Forelimb muscle (tissue), 1 donor: ENCODE measurements at places on chromosomes 3 and 15. TPM values are rescaled to one million over a fixed set of nuclear protein-coding genes. Genes with fewer than 3 reads are reported as not detected.
A peak's percentile ranks its signal among the peaks of the same experiment; 100 is the strongest.

Gene TBC1D23
- polyA plus RNA-seq, result 28.1 TPM

- no peak for DNase-seq
These were observed 63.4 kb upstream of the VEPH1 start for GRCh38 chr3:157566596-157566995.

Gene CCDC191
- 4.8 TPM for polyA plus RNA-seq

GRCh38 chr3:22893101-22893500 is 310.0 kb upstream of the UBE2E2 start:
- peak; percentile 38 for DNase-seq

Gene ZCWPW2
- 1.7 TPM for polyA plus RNA-seq

Gene GLDN
- 0.43 TPM for polyA plus RNA-seq

- peak; percentile 19 for DNase-seq
These were observed 280.6 kb downstream of the ROBO2 start for GRCh38 chr3:77320514-77320913.

Gene ATP13A5
- 0.63 TPM for polyA plus RNA-seq

- DNase-seq, result no peak
These were observed 8.2 kb upstream of the RPP25 start for GRCh38 chr15:74964794-74965193.

Gene FMN1
- polyA plus RNA-seq, result 0.90 TPM

DNA sequence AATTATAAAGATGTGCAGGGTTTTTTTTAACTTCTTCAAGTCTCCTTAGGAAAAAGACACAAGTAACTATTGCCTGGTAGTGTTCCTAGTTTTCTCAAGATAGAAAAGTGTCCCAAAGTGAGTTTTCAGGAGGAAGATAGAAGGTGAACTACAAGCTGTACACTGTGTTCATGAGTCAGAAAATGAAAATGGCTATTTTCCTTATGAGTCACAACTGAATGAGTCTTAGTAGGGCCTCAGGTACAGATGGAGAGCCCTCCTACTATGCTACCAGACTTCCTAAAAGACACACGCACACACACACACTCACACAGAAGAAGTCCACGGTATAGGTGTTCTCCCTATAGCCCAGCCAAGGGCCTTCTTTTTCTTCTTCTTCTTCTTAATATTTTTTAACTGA is 3.1 kb downstream of the MYO1E start:
- DNase-seq, result no peak

DNA sequence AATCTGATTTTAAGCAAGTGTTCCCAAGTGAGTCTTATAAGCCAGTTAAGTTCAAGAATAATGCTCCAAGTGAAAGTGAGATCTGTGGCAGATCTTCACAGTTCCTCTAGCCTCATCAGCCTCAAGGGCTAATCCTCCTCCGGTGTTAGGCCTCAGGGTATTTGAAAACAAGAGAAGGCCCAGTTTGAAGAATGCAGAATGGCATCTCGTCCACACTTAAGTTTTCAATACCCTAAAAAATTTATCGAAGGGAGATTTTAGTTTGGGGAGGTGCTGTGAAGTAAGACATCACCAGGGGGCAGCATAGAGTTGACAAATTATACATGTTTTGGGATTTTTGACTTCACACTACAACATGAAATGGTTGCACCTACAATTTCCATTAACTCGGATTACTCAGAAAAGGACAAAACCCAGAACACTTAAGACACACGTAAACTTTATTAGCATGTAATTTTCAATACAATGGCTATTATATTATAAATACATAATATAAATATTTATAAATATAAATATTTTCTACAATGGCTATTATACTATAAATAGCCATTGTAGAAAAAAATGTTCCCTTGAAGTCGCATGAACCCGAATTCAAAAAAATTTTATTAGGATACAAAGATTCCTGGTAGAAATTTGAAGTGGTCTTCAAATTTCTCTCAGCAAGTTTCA is 2.3 kb upstream of the TMEM266 start:
- DNase-seq, result peak; percentile 14

- peak; percentile 61 for DNase-seq
These were observed 72.7 kb downstream of the DZIP3 start for GRCh38 chr3:108662142-108662738.

Gene IL16
- polyA plus RNA-seq, result 6.6 TPM

- DNase-seq, result no peak
These were observed 228.5 kb downstream of the CHL1 start for GRCh38 chr3:425079-425478.

- no peak for DNase-seq
These were observed 38.1 kb upstream of the SFMBT1 start for GRCh38 chr3:53083949-53084309.

- DNase-seq, result no peak
These were observed 17.6 kb upstream of the ACTL6A start for GRCh38 chr3:179544981-179545645.

- no peak for DNase-seq
These were observed 154.8 kb upstream of the LRIG1 start for GRCh38 chr3:66655671-66656070.

Gene FXR1
- 597 TPM for polyA plus RNA-seq

DNA sequence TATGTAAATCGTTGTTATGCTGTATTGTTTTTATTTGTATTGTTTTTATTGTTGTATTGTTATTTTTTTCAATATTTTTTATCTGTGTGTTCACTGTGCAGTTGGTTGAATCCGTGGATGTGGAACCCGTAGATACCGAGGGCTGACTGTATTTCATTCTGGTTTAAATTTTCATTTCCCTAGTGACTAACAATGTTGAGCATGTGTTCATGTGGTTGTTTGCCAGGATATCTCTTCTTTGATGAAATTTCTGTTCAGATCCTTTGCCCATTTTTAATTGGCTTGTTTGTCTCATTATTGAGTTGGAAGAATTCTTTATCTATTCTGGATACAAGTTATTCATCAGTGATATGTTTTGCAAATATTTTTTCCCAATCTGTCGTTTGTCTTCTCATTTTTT is 29.7 kb downstream of the STOML1 start:
- no peak for DNase-seq

- DNase-seq, result no peak
These were observed 173.3 kb upstream of the MBNL1 start for GRCh38 chr3:152095472-152095871.

DNA sequence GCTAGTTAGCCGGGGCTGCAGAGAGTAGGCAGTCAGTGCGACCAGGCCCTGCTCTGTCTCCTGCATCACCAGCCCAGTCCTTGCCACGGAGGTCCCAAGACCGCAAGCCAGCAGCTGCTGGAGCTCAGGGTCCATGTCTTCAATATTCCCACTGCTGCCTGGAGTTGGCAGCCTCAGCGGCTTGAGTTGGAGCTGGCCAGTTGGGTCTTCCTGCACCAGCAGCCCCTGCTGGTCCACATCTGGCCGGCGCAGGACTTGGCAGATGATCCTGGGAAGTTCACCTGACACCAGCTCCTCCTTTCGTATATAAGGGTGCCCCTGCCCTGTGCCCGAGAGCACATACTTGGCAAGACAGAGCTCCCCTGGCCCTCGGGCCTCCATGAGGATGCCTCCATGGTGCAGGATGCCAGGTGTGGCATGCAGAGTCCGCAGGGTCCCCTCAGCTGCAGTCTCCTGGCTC is 5.7 kb downstream of the XIRP1 start:
- no peak for DNase-seq

Gene CFAP92
- 1.1 TPM for polyA plus RNA-seq

GRCh38 chr3:128493570-128494366 is 767 bp upstream of the GATA2 start:
- no peak for DNase-seq
